NCI-H1092 (cell line): ENCODE measurements at places on chromosomes 12 and 14.
A peak's percentile ranks its signal among the peaks of the same experiment; 100 is the strongest.

DNA sequence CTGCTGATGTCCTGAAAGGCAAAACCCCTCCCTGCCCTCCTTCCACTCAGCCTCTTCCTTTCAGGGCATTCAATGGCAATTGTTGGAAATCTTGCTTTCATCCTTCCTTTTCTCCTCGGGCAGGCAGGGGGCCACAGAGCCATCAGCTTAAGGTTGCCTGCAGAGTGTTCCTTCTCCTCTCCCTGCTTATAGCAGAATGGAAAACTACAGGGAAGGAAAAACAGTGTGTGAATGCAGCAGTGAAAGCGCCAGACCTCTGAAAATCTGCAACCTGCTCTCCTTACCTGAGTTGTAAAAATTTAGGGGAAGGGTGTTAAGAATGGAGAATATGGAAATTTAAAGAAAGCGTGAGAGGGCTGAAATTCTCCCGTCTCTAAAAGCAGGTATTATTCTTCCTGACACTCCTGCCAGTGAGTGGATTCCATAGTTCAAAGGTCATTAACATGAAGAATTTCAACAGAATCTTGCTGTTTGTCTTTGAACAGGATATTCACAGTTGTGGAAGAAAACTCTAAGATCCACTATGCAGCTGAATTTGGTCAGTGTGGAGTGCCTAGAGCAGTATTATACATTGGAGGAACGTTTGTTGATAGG, 348.8 kb downstream of the KCNH5 start:
- no peak for DNase-seq

- no peak for DNase-seq
These were observed 13.7 kb upstream of the OR5AU1 start for GRCh38 chr14:21169573-21169972.

DNA sequence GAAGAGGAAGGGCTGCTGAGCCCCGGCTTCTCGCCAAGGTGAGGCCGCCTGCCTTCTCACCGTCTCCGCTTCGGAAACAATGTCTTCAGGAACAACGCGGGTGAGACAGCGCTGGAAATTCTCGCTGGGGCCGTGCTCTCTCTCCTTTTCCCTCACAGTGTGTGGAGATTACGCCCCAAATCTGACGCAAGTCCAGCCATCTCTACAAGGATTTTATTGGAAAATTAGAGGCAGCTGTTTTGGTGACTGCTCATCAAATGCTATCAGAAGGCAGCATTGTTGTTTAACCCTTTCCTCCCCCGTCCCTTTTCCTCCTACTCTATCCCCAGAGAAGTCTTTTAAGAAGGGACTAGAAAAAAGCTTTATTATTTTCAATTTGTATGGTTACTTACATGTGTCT, 53.5 kb downstream of the PIWIL1 start:
- DNase-seq = no peak

GRCh38 chr14:98312006-98312405, 960.0 kb downstream of the BCL11B start:
- no peak for DNase-seq

DNA sequence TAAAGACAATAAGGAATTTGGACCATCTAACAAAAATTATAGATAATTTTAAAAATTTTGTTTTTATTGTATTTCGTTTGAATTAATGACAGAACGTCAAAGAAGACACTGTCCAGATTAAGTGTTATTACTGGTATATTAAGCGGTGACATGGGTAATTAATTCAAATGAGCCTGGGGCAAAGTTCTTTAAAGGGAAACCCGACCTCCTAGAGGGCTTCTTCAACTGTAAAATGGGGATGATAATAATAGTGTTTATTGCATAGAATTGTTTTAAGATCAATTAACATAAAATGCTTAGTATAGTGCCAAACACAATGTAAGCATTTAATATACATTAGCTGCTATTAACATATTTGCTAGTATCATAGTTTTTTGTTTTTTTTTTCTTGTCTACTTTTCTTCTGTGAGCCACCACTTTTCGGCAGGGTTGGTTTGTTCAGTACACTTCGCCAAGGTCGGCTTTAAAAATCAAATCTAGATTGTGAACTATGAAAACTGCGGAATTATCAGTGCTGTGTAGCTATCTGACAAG, 514 bp upstream of the LARP4 start:
- no peak for DNase-seq

- DNase-seq = peak; percentile 74
These were observed 5.7 kb downstream of the INF2 start for GRCh38 chr14:104694991-104695659.

GRCh38 chr12:46219877-46220655, 48.8 kb downstream of the SLC38A1 start:
- no peak for DNase-seq

DNA sequence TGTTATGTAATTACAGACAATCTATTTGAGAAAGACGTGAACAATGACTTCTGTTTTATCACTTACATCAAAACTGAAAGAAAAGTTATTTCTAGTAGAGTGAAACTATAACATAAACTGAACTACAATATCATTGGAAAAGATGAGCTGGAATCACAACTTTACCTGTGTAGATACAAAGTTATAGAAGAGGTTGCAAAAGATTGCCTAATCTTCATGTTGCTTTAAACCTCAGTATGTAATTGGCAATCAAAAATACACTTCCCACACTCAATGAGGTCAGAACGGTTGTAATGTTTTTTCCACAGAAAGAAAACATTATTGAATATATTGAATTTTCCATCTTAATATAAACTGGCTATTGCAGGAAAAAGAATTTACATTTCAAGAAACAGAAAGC, 37.7 kb upstream of the GXYLT1 start:
- no peak for DNase-seq

DNA sequence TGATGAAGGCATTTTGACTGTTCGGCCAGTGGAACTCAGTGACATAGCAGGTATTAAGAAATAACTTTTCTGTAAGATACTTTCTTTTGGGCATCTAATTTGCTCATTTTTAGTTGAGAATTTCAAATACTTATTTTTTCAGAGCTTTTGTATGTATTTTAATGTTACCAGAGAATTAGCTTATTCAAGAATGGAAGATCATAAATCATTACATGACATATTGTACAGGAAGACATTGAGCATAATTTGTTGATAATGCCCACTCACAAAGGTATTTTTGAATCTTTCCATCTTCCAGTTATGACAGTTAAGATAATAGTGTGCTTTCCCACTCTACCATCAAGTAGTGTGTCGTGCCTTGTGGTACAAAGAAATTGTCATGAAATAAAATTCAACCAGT, 36.5 kb downstream of the TMEM117 start:
- DNase-seq = no peak

DNA sequence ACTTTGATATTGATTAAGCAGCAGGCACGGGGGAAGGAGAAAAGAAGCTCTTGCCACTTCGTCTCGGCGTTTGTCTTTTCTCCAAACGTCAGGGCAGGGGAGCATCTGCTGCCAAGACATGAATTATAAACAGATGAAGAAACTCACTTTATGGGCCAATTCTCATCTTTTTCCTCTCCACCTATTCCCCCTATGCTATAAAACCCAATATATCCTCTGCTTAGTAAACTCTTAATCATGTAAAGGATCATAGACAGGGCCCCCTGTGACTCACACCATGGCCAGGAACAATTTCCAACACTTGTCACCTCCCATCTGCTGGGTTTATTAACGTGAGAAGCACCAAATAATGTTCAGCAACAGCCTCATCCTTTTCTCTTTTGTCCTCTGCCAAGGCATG, 1092.1 kb upstream of the TMEM132C start:
- DNase-seq = no peak

DNA sequence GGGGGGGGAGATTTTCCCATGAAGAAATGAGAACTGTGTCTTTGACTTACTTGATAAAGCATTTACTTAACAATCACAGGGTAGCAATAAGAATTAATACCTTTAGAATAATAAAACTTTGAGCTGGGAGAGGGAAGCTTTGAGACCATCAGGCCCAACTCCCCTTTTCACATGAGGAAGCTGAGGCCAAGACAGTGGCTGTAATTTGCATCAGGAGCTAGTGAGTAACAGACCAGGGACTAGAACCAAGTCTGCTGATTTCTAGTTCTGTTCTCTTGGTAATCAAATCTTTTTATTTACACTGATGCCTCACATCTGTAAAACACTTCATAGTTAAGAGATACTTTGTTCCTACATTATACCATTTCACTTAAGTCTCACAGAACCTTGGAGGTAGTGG, 28.7 kb downstream of the TTC8 start:
- DNase-seq = no peak
